ENCODE measurements at places on chromosomes 16 and 17. TPM values are rescaled to one million over a fixed set of nuclear protein-coding genes. Genes with fewer than 3 reads are reported as not detected.

DNA sequence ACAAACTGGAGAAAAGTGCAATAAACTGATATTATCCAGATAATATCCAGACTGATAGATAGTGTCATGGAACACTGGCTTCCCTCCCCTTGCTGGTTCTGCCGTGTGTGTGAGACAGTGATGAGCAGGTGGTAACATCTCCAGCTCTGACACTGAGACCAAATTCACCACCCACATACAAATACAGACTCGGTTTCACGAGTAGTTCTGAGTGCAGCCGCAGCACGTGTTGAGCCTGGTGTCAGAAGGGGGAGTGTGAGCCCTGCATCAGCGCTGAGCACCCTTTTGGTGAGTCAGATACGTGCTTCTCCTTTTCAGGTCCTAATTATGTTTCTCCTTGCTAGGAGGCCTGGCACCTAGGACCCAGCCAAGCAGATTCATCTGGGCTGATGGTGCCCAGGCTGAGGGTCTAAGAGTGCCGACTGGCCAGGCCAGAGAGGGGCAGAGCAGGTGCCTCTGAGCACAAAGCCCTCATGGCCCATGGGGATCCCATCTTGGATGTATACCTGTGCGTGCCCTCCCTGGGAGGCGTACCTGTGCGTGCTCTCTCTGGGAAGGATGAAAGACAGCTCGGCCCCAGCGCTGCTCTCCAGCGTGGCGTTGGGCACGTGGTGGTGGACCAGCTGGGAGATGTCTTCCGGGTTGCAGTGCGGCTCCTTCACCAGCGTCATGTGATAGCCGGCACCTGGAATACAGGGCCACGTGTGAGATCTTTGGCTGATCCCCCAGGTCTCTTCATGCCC is 27.3 kb upstream of the RNPS1 start:
- no peaks in the 10 kb centered on the region for H3K4me1 ChIP-seq
- DNase-seq = no peak
- H3K4me3 ChIP-seq = no peak overlapping the region
- no peak overlapping the region for H3K27ac ChIP-seq
- H3K27me3 ChIP-seq = no peaks in the 10 kb centered on the region

DNA sequence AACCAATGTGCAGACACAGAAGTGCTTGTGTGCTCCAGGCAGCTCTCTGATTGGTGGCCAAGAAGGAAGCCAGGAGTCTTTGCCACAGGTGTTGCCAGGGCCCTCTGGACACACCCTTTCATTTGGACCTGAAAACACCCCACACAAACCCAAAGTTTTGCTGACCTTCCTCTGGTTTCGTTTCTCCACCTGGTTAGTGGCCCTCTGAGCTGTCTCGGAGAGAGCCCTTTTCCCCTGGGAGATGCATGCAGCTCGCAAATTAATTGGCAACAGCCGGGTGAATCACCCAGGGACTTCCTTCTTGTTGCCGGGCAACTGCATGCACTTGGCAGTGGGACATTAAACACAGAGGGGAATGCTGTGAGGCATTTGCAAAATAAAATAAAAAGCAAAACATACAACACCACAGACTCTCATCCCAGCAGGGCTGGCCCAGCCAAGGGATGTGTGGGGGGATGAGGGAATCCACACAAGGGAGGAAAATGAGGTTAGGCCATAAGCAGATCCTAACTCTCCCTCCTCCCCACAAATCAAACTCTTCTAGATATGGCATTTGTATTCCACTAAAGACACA is 286.6 kb downstream of the SOX9 start:
- H3K36me3 ChIP-seq = no peaks in the 10 kb centered on the region
- DNase-seq = no peak
- no peaks in the 10 kb centered on the region for H3K27me3 ChIP-seq
- H3K27ac ChIP-seq = no peak overlapping the region

DNA sequence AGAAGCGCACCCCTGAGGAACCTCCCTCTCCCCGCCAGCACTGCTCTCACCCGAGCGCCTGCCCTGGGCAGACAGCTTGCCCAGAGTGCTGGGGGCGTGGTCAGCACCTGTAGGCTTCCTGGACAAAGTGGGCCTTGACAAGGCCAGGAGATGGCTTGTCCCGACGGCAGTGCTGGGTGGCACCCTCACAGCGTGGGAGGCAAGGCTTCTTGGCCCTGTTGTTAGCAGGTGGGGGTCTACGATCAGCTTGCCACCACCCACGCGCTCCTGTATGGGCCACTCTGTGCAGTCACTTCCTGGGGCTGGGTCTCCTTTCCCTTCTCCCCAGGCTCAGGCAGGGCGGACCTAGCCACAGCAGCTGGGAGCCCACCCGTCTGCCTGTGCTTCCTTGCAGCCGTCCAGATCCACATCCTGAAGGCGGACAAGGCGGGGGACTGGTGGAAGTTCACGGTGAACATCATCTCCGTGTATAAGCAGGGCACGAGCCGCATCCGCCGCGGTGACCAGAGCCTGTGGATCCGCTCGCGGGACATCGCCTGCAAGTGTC is 218.0 kb downstream of the NTN1 start:
- no peak overlapping the region for H3K27ac ChIP-seq
- H3K4me3 ChIP-seq = no peak overlapping the region
- DNase-seq = no peak
- no peaks in the 10 kb centered on the region for H3K27me3 ChIP-seq
- H3K36me3 ChIP-seq = no peaks in the 10 kb centered on the region

DNA sequence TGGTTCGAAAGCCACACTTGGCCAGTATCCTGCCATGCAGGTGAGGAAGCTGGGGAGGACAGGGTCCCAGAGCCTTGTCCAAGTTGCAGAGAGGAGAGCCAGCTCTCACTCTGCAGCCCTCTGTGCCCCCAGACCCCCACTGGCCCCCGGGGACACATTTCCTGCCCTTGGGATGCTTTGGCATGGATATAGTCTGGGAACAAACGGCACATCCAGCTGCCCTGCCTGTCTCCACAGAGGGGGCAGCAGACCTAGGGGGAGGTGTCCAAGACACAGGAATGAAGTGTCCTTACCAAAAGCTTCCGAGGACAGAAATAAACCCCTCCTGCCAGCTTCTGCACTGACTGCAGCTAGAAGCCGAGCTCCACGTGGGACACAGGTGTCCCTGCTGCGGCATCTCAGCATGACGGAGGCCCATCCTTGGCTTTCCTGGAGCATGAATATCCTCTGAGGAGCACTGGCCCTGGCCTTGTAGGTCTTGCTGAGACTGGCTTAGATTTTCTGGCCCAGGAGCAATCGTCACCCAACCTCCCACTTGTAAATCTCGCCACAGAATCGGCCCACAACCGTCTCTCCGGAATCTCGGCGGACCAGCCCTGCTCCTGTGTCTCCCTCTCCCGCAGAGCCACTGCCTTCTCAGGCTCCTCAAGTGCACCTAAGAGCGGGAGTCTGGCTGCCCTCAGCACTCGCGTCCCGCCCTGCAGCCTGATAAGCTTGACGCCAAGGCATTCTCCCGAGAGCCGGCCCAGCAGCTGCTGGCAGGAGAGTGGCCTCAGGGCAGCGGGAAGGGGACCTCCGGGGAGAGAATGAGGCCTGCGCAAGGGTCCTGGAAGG is 1.1 kb upstream of the CAPN15 start:
- peaks cover 43% of the 10 kb centered on the region for H3K4me1 ChIP-seq
- no peaks in the 10 kb centered on the region for H3K36me3 ChIP-seq
- peak overlapping the region; percentile 58 for H3K4me3 ChIP-seq
- no peaks in the 10 kb centered on the region for H3K27me3 ChIP-seq
- no peak for DNase-seq

DNA sequence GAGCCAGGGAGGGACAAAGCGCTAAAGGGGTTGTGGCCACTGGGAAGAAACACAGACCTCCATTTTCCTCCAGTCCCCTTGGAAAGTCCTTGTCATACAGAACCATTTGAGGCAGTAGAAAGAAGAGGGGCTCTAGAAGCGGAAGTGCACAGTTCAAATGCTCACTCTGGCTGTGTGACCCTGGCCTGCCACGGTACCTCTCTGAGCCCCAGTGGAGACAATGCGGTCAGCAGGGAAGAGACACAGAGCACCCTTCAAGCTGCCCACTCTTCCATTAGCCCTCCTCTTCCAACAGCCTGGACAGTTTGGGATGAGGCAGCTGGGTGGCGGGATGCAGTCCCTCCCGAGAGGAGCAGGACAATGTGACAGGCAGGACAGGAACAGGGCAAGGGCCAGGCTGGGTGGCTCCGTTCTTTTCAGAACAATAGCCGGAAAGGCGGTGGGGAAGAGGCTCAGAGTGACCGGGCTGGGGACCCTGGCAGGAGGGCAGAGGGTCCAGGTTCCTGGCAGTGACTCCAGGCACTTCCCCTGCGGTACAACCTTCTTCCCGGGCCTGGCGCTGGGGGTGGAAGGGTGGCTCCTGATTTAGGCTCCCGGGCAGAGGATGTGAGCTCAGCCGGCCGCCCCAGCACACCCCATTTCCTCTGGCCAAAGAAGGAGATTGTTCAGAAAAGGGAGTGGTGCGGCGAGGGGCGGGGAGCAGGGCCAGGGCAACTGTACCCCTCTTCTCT is 5.6 kb downstream of the CASKIN2 start:
- H3K4me1 ChIP-seq = peaks cover under 1% of the 10 kb centered on the region
- no peak for DNase-seq
- H3K27ac ChIP-seq = no peak overlapping the region
- no peaks in the 10 kb centered on the region for H3K36me3 ChIP-seq
- no peaks in the 10 kb centered on the region for H3K27me3 ChIP-seq
- H3K4me3 ChIP-seq = no peak overlapping the region

DNA sequence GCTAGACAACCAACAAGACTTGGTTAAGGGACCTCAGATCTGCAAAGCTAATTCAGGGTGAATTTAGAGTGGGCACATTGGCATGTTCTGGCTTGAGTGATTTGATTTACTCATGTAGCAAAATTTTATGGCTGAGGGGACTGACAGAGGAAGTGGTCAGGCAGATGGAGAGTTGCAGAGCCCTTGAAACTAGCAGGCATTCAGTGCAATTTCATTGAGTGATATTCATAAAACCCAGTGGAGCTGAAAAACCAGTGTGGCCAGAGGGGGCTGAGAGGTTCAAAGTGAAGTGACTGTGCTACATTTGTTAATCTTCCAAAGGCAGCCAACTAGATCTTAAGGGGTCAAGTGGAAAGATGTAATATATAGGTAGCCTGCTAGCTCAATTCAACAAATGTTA is 2.2 kb upstream of the TMEM94 start:
- no peaks in the 10 kb centered on the region for H3K27me3 ChIP-seq
- no peak overlapping the region for H3K4me3 ChIP-seq
- peaks cover 17% of the 10 kb centered on the region for H3K4me1 ChIP-seq
- no peaks in the 10 kb centered on the region for H3K36me3 ChIP-seq
- no peak overlapping the region for H3K27ac ChIP-seq

GRCh38 chr17:78820841-78821240 is 19.8 kb downstream of the USP36 start:
- no peak overlapping the region for H3K4me3 ChIP-seq
- no peak overlapping the region for H3K27ac ChIP-seq
- peaks cover 40% of the 10 kb centered on the region for H3K4me1 ChIP-seq
- H3K27me3 ChIP-seq = no peaks in the 10 kb centered on the region

GRCh38 chr16:50298075-50298460 is 31.7 kb downstream of the ADCY7 start:
- H3K36me3 ChIP-seq = peaks cover 86% of the 10 kb centered on the region
- no peak overlapping the region for H3K4me3 ChIP-seq
- H3K27ac ChIP-seq = no peak overlapping the region
- no peak for DNase-seq
- no peaks in the 10 kb centered on the region for H3K27me3 ChIP-seq

- no peak overlapping the region for H3K27ac ChIP-seq
- DNase-seq = no peak
- no peaks in the 10 kb centered on the region for H3K27me3 ChIP-seq
- H3K4me3 ChIP-seq = no peak overlapping the region
Measured at GRCh38 chr16:77221482-77221881, 22.3 kb downstream of the SYCE1L start.

DNA sequence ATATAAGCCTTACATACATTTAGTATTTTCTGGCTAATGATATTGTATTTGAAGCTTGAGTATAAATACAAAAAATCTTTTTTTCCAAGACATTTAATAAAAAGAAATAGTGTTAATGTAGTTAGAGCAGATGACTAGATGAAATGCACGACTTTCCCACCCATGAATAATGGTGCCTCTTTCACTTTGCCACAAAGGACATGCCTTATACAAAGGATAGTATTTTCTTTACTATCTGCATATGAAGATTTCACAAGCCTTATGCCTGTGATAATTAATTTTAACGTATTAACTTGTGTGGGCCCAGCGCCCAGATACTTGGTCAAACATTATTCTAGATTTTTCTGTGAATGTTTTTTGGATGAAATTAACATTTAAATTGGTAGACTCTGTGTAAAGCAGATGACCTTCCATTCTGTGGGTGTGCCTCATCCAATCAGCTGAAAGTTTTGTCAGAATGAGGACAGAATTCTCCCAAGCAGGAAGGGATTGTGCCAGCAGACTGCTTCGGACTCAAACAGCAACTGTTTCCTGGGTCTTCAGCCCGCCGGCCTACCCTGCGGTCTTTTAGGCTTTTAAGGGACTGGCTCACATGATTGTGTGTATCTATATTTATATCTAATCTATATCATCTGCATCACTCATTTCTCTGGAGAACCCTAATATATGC is 115.4 kb downstream of the USP22 start:
- H3K27me3 ChIP-seq = peaks cover 18% of the 10 kb centered on the region
- no peak overlapping the region for H3K27ac ChIP-seq
- DNase-seq = no peak
- no peaks in the 10 kb centered on the region for H3K36me3 ChIP-seq
- H3K4me3 ChIP-seq = no peak overlapping the region
- H3K4me1 ChIP-seq = no peaks in the 10 kb centered on the region

GRCh38 chr17:47287068-47287467 is 33.4 kb downstream of the ITGB3 start:
- H3K27me3 ChIP-seq = no peaks in the 10 kb centered on the region
- no peak for DNase-seq
- H3K4me3 ChIP-seq = no peak overlapping the region
- no peaks in the 10 kb centered on the region for H3K4me1 ChIP-seq
- H3K36me3 ChIP-seq = no peaks in the 10 kb centered on the region
- no peak overlapping the region for H3K27ac ChIP-seq

- H3K36me3 ChIP-seq = no peaks in the 10 kb centered on the region
- DNase-seq = no peak
- H3K27me3 ChIP-seq = no peaks in the 10 kb centered on the region
- no peaks in the 10 kb centered on the region for H3K4me1 ChIP-seq
- H3K27ac ChIP-seq = no peak overlapping the region
- H3K4me3 ChIP-seq = no peak overlapping the region
Measured at GRCh38 chr17:58184308-58184985, 8.1 kb upstream of the EPX start.

TNS4 gene
- not detected for polyA plus RNA-seq

MYL4 gene
- polyA plus RNA-seq = not detected

IL32 gene
- 6,021 TPM for polyA plus RNA-seq

PRAC2 gene
- polyA plus RNA-seq = not detected

TP53TG3F gene
- not detected for polyA plus RNA-seq

ZPBP2 gene
- not detected for polyA plus RNA-seq

C1QTNF8 gene
- not detected for polyA plus RNA-seq

TBC1D3I gene
- not detected for polyA plus RNA-seq

SPN gene
- polyA plus RNA-seq = 103 TPM
